ENCODE measurements at places on chromosomes 16 and 17.

DNA sequence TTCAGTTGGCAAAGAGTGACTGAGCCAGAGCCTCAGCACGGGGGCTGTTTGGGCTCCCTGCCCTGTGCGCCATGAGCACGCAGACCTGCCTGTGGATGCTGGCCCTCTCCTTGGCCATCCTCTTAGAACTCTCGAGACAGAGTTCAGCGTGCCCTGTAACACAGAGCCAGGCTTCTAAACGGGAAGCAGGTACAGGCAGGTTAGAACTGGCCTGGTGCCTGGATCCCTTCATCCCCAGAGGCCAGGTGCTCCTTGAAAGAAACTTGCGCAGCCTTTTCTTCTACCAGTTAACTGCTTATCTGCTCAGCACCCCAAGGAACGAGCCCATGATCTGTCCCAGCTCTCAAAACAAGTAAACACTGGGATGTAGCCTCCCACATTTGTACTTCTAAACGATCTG lies 6.9 kb downstream of the CCNF start:
- DNase-seq, result no peak

- DNase-seq, result no peak
Measured at GRCh38 chr16:10565167-10565566, 15.2 kb downstream of the EMP2 start.

- DNase-seq, result no peak
Measured at GRCh38 chr17:37779554-37779953, 34.7 kb upstream of the HNF1B start.

DNA sequence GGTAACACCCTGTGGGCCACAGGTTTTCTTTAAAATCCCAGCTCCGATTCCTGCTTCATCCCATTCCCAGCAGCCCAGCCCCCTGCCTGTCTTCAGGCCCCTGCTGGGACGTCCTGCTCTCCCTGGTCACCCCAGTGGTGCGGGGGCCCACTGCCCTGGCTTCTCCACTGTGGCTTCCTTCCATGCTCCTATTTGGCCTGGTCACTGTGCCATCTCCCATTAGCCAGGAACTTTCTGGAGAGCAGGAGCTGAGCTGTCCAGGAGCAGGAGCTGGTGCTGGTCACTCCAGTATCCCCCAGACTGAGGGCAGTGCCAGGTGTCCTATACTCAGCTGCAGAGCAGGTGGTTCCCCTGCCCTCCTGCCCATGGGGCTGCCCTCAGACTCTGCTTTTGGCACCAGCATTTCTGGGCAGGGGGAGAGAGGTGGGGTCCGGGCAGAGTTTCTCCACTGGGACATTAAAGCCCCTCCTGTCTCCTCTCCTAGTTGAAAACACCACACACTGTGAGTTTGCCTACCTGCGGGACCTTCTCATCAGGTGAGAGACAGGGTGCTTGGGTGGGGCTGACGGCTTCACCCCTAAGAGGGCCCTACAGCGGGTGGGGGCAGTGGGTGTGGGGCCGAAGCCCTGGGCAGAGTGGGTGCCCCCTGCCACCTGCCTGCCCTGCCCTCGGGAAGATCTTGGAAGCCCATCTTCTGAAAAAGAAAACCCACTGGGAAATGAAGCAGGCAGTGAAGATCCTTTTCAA lies 356.2 kb downstream of the SEC14L1 start:
- DNase-seq, result no peak

GRCh38 chr17:27623614-27624013 lies 7.4 kb upstream of the LGALS9 start:
- DNase-seq, result no peak

GRCh38 chr16:72857834-72858664 lies 189.9 kb downstream of the ZFHX3 start:
- no peak for DNase-seq

GRCh38 chr17:6450926-6451832 lies 6.9 kb downstream of the PIMREG start:
- no peak for DNase-seq

GRCh38 chr17:49390548-49391324 lies 23.9 kb downstream of the PHB1 start:
- DNase-seq, result no peak

GRCh38 chr16:74667255-74667700 lies 601 bp upstream of the RFWD3 start:
- no peak for DNase-seq

DNA sequence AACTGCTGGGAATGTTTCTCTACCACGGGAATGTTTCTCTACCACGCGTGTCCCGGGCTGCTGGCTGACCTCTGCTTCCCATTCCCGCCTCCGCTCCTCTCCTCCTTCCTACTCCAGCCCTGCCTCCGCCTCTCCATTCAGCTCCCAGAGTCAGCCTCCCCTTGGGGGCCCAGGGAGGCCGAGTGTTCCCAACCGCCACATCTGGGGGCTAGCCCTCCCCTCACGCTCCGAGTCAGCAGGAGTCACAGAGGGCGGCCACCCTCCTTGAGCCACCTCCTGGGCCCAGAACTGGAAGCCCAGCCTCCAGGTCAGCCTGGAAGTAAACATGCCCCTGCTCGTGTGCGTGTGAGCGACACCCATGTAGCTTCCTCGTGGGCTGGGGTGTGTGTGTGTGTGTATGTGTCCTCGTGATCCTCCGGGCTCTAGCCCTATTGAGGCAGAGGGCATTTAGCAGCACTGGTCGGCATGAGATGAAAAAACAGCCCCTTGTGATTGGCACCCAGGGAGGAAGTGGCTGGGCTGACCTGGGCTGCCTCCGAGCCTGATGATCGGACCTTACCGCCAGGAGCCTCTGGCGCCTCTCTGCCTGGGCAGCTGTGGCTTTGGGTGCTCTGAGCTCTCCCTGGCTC lies 7.3 kb downstream of the CYGB start:
- no peak for DNase-seq

DNA sequence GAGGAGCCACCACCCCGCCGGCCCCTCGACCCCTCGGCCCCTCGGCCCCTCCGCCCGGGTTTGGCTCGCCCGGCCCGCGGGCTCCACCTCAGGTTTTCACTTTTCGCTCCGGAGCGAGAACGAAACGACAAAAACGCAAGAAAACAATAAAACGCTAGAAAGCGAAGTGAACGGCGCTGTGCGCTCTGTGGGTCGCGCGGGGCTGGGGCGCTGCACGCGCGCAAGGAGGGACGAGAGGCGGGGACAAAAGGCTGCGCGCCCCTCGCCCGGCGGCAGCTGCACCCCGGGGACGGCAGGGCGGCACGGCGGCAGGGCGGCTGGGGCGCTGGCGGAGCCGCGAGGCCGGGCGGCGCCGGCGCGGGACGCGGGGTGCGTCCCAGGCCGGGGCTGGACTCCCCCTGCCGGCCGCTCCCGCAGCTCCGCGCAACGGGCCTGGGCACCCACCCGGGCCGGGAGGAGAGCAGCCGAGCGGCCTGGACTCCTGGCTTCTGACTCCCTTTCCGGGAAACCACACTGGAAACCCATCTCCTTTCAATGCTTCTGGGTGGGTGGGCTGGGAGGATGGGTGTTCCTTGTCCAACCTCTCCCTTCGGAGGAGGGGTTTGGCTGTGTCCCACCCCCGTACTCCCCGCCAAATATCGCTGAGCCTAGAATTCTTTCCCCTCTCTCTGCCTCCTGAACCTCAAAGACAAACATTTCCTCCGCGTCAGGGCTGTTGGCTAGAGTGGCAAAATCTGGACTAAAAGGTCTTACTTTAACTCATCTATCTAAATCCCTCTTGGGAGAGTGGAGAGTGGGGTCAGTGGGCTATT lies 9.9 kb downstream of the TBX2 start:
- no peak for DNase-seq

- DNase-seq, result no peak
Measured at GRCh38 chr17:66803474-66803951, 31.4 kb upstream of the CACNG5 start.

- no peak for DNase-seq
Measured at GRCh38 chr17:65074778-65075250, 18.3 kb upstream of the GNA13 start.

DNA sequence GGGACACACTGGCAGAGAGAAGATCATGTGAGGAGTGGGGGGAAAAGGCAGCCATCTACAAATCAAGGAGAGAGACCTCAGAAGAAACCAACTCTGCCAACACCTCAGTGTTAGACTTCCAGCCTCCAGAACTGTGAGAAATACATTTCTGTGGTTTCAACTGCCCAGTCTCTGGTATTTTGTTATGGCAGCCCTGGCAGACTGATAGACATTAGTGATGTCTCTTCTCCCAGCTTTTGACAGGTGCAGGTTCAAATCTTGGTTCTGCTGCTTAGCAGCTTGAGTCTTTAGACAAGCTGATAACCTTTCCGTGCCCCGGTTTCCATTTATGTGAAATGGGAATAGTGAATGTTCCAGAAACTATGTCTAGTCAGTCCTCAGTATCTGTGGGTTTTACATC lies 199.5 kb downstream of the SNX29 start:
- no peak for DNase-seq

GRCh38 chr17:5837055-5837491 lies 233.1 kb upstream of the WSCD1 start:
- no peak for DNase-seq

- no peak for DNase-seq
Measured at GRCh38 chr17:41982026-41982760, 15.6 kb downstream of the CNP start.

- DNase-seq, result no peak
Measured at GRCh38 chr17:48375356-48375755, 54.7 kb downstream of the SKAP1 start.

- DNase-seq, result peak; percentile 8
Measured at GRCh38 chr17:60165971-60166370, 16.2 kb downstream of the CA4 start.

DNA sequence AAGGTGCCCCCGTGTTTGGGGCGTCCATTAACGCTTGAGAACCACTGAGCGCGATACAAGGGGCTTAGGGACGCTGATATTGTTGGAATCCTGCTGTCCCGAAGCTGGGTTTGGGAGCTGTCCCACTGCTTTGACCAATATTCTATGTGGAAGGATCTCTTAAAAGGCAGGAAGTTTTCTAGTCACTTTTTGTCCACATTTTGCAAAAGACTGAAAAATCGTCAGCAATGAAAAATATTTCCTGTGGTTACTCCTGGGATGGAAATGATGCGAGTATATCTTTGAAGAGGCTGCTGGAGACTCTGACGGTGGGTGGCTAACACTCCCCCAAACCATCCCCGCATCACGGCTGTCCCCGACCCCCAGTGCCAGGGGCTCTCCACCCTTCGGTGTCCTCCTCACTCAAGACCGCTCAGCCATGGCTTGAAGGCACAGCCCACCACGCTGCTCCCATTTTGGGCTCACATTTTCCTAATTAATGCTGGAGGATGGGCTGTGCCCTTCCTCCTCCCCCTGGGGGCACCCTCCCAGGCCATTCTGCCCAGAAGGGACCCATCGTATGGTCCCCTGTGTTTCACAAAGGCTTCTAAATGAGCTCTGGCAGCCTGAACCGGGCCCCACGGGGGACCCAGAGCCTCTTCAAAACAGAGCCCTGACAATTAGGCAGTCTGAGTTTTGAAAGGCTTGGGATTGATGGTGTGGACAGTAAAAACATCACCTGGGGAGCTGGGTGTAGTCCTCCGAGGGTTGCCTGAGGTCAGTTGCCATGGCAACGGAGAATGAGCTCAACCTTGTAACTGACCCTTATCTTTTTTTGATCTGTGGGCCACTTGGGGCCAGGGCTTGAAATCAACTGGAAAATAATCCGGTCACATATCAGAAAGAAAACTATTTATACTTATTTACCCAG lies 158.6 kb downstream of the C16orf78 start:
- DNase-seq, result no peak

- peak; percentile 22 for DNase-seq
Measured at GRCh38 chr17:59154292-59154720, 680 bp downstream of the SKA2 start.

DNA sequence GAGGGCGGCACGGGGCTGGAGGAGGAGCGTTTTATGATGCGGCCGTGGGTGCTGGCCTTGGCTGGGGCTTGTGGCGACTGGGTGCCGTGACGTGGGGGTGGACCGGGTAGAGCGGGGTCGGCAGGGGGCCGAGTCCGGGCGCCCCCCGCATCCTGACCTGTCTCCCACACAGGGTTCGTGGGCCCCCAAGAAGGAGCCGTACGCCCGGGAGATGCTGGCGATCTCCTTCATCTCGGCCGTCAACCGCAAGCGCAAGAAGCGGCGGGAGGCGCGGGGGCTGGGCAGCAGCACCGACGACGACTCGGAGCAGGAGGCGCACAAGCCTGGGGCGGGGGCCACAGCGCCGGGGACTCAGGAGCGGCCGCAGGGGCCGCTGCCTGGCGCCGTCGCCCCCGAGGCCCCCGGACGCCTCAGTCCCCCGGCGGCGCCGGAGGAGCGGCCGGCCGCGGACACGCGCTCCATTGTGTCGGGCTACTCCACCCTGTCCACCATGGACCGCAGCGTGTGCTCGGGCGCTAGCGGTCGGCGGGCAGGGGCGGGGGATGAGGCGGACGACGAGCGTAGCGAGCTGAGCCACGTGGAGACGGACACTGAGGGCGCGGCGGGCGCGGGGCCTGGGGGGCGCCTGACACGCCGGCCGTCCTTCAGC lies 81.6 kb downstream of the ARHGAP23 start:
- DNase-seq, result no peak

GRCh38 chr16:88878356-88878755 lies 11.9 kb upstream of the PABPN1L start:
- no peak for DNase-seq

Data from stimulated activated CD4-positive, alpha-beta T cell treated with anti-CD3 and anti-CD28 coated beads, Interleukin-4, amount 100 ng/mL, for 4 hours (primary cell).